ENCODE measurements at places on chromosomes 7 and 10. TPM values are rescaled to one million over a fixed set of nuclear protein-coding genes. Genes with fewer than 3 reads are reported as not detected.

DNA sequence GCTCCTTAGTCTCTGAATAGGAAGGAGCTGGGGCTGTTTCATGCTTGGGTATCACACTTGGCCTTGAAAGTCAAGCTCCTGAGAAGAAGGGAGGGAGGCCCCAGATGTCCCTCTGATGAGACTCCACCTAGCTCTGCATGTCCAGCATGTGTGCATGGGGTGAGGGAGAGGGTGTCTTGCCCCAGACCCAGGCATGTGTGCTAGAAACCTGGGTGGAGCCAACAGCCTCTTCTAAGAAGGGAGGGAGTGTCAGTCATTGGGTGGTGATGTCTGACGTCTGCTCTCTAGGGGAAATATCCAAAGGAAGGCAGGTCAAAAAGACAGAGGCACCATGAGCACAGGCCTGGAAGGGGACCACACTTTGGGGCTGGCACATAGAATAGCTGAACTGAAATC, 159.0 kb downstream of the CDH23 start:
- no peak for DNase-seq

- DNase-seq, result no peak
Observed at GRCh38 chr7:138208864-138209263, 132.6 kb downstream of the AKR1D1 start.

Gene GJD4
- not detected for total RNA-seq

Gene TAC1
- 0.54 TPM for total RNA-seq

Gene PNPLA8
- 14.2 TPM for total RNA-seq
